ENCODE measurements at places on chromosomes 5 and 9.

GRCh38 chr9:114389612-114390368, 2.0 kb upstream of the AKNA start:
- no peak for DNase-seq

GRCh38 chr5:96885518-96886338, 9.4 kb downstream of the ERAP2 start:
- DNase-seq, result no peak

DNA sequence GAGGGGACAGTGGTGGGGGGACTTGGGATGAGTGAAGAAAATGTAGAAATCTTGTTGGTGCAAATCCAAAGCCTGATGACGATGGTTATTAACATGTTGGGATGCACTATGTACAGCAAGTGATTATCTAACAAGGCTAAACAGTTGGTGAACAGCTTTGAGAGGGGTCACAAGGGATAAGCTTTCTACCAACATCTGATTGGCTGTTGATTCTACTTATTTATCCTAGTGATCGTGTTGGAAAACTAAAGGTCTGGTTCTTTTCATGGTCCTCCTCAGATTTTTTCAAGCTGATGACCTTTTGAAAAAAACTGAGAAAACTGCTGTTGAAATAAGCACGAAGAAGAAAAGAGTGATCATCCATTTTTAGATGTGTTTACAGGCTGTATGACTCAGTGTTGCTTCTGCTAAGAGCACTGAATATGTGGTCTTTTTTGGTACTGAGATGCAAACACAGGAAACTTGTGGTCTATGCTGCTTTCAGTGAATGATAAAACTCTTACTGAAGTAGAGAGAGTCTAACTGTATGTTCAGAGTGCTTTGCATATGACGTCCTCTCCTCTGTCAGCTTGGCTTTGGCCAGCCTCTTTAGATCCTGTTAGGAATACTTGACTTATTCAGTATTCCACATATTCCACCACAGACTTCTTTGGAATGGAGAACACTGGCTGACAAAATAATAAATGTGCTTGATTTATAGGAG, 174.8 kb downstream of the SLF1 start:
- DNase-seq, result no peak

GRCh38 chr5:137206030-137206715, 293.0 kb downstream of the SPOCK1 start:
- DNase-seq, result no peak

DNA sequence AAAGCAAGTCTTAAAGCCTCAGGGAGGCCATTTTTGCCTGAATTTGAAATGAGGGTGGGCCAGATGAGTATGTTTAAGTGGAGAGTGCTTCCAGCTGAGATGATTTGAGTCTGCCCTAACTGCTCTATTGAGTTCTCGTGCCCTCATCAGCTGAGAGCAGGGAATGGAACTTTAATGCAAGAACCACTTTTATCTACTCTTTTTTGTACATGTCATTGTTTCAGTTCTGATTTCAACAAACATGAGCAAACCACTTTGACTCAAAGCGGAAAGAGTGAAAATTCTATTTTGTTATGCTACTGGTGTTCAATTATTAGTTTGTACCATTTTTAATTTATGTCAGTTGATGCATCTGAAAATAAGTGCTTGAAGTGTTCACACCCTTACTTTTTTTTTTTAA, 35.8 kb downstream of the DCAF10 start:
- DNase-seq, result no peak

DNA sequence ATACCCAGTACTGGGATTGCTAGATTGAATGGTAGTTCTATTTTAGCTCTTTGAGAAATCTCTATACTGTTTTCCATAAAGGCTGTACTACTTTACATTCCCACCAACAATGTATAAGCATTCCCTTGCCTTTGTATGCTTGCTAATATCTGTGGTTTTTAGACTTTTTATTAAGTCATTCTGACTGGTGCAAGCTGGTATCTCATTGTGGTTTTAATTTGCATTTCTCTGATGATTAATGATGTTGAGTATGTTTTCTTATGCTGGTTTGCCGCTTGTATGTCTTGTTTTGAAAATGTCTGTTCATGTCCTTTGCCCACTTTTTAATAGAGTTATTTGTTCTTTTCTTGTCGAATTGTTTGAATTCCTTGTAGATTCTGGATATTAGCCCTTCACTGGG, 512.7 kb upstream of the PAPPA start:
- DNase-seq, result no peak

GRCh38 chr5:137148655-137149054, 350.5 kb downstream of the SPOCK1 start:
- DNase-seq, result no peak

DNA sequence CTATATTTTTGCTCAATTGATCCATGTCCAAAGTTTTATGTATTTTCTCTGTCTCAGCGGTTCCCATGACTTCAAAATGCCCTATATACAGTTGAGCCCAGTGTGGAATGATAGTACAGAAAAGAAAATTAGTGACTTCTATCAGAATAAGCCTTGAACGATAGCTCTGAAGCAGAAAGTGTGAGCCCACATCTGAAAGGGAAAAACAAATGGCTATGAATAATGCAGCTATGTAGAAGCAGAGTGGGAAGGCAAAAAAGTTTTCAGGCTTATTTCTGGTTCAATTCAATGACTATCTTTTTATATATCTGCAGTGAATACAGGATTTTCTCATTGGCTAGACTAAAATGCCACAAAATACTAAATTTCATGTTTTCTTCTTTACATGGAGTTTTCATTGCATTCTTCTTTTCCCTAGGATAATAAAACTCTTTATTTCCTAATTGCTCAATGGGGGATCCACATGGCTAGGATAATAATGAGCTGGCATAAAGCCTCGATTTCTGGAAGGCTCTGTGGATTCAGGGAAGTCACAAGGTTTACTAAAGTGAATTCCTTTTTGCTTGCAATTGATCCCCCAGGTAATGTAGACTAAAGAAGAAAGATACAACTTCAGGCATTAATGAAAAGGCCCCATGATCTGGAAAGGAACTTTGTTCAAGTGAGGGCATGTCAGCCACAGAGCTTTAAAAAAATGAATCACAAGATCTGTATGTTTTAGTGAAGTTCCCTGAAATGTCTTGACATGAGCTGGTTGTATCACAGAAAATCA, 377.0 kb upstream of the RIOK2 start:
- no peak for DNase-seq

GRCh38 chr9:116671605-116672004, 15.5 kb upstream of the TRIM32 start:
- DNase-seq, result no peak

GRCh38 chr9:124444166-124444565, 6.1 kb upstream of the ADGRD2 start:
- no peak for DNase-seq

GRCh38 chr9:131473198-131473885, 29.4 kb upstream of the POMT1 start:
- no peak for DNase-seq

GRCh38 chr5:31754741-31755675, 116.1 kb downstream of the PDZD2 start:
- DNase-seq, result no peak

GRCh38 chr9:78210841-78211301, 25.0 kb upstream of the CEP78 start:
- DNase-seq, result no peak

- no peak for DNase-seq
Observed at GRCh38 chr5:63398346-63398745, 563.9 kb downstream of the HTR1A start.

- DNase-seq, result no peak
Observed at GRCh38 chr9:132175431-132175830, 13.6 kb downstream of the NTNG2 start.

DNA sequence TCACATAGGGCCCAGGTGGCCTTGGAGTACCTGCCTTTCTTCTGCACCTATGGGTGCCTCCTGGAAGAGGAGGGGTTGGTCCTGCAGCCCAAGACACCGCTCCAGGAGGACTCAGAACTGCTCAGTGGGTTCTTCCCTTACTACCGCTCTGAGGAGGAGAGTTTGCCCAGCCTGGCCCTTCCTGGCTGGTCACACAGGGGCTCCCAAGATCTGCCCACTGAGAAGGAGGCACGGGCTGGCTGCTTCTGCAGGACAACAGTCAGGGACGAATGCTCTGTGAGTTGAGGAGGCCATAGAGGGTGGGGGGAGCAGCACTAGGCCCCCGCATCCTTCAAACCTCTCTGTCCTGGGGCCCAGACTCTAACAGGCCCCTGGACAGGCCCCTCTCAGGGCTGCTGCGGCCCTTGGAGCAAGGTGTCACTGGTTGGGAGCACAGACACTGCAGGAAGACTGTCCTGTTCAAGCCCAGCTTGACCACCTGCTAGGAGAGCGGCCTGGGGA, 9.9 kb upstream of the SLC25A48 start:
- no peak for DNase-seq

DNA sequence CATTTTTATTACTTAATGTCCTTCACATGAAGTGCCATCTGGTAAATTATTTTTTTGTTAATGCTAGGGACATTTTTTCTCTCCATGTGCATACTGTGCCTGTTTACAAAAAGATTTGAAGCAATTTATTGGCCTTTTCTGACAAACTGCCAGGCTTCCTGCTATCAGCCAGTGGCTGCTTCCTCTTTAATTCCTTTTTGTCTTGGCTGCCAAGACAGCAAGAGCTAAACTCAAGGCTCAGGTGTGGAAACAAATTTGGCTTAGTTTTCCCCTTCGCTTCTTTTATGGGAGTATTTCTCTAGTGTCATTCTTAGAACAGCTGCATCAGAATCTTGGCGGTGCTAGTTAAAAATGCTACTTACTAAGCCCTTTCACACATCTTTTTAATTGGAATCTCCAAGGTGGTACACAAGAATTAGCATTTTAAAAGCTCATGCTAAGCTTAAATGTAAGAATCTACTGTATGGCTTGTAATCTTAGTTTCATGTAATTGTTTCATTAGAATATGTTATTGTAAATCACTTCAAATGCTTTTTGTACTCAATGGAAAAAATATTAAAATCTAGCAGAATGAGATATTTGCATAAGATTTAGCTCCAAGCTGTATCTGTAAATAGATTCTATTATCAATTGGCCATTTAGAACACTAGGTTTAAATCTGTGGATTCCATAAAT, 134.2 kb upstream of the RASGRF2 start:
- no peak for DNase-seq

DNA sequence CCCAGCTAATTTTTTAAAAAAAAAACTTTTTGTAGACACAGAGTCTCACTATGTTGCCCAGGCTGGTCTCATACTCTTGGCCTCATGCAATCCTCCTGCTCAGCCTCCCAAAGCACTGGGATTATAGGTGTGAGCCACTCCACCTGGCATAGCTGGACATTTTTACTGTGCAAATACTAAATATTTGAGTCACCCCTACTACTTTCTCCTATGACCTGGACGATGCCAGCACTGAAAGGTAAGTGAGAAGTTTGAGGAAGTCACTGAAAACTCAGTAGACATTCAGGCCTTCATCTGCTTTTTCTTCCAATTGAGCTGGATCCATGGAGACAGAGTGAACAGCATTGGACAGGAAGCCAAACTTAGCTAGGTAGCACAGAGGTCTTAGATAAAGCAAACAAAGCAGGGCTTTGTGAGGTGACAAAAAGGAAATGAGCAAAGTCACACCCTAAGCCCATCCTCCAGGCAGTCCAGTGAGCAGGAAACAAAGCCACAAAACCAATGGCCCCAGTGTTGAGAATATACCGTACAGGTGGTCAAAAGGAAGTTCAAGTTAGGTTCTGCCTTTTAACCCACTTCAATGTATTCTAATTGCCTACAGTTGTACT, 192.6 kb upstream of the RASA1 start:
- DNase-seq, result no peak

GRCh38 chr9:137575716-137576411, 2.9 kb downstream of the DPH7 start:
- DNase-seq, result no peak

DNA sequence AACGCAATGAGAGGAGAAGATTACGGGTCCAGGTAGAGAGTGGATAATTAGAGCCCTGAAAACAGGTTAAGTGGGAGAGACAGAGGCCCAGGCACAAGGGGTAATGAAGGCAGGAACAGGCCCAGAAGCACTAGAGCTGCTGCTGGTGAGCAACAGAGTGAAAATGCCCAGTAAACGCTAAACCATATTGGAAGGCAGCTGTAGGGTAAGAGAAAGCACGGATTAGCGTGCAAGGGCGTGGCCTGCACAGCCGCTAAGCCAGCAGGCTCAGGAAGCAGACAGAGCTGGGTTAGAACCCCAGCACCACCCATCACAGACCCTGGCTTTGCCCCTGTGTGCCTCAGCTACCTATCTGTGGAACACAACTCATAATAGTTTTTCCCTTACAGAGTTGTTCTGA, 93.2 kb downstream of the PAX5 start:
- no peak for DNase-seq

- no peak for DNase-seq
Observed at GRCh38 chr5:88727705-88728313, 155.2 kb downstream of the MEF2C start.

- no peak for DNase-seq
Observed at GRCh38 chr5:35302544-35302943, 72.3 kb upstream of the PRLR start.

DNA sequence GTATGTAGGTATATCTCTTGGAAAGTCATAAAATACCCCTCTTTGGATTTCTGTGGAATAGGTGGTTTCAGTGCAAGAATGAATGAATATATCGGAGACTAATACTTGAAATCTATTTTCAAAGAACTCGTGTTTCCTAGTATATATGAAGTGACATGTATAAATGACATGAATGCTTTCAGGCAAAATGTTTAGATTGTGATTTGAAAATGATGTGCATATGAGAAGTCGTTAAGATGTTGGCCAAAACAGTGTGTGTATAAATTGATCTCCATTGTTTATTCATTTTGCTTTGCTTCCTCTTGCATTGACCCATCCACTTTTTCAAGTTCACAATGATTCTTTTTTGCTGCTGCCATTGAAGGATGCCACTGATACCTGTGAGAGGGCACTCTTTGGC, 8.3 kb downstream of the TRIO start:
- no peak for DNase-seq
